ENCODE measurements at places on chromosomes 12 and 14.

GRCh38 chr12:83859021-83859420, 1053.6 kb downstream of the SLC6A15 start:
- DNase-seq = no peak

- no peak for DNase-seq
Measured at GRCh38 chr12:51886021-51886710, 1.7 kb upstream of the ANKRD33 start.

DNA sequence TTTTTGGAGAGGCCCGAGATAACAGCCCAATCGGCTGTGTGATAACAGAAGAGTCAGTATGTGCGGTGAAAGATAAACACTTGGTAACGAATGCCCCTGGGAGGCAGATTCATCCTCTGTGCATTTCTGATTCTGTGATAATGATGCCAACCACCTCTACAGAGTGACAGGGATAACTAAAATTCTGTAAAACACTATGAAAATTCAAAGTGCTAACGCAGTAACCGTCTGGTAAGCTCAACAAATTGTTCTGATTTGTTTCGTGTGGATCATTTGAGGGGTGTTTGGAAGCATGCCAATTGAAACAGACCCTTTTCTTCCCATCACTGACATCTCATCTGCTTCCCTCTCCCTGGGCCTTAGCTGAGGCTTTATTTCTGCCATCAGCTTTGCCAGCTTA, 76.3 kb downstream of the ESR2 start:
- DNase-seq = no peak

DNA sequence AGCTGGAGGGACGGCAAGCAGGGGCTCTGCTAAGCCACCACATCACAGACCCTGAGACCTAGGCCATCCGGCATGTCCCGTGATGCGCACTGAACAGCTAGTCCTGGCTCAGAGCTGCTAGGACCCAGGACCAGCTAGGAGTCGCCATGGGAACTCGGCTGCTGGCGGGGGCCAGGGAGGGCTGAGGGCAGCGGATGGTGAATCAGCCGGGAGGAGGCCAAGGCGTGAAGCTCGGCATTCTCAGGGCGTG, 5.1 kb downstream of the AHNAK2 start:
- DNase-seq = no peak

GRCh38 chr12:120101617-120102016, 14.9 kb downstream of the RAB35 start:
- DNase-seq = no peak

DNA sequence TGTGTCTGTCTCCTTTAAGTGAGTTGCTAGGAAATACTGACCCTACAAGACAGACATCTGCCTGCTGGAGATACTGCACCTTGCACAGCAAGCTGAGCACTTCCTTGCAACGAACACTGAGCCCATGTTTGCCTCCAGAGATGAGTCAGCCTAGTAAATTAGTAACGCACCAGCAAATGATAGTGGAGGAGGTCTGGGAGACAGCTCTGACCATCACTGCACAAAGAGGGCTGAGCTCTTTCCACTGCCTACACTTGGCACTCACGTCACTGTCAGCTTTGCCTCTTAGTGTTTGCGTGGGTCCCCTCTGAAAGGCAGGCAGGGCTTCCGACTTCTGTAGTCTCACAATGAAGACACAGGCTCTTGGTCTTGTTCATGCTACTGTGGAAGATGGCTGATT, 109.0 kb downstream of the APAF1 start:
- no peak for DNase-seq

DNA sequence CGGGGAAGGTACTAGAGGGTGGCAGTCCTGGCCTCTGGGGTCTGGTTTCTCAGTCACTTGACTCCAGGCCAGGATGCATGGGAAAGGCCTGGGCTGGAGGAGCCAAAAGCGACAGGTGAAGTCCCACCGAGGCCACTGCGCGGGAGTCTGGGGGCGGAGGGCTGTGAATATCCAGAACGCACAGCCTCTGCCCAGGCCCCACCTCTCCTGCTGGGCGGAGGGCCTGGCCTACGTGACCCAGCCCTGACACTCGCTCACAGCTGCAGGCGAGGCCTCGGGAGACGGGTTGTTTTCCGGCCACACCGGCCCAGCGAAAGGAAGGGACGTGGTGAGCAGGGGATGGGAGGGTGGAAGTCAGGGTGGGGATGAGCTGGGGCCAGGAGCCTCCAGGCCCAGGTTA, 91.2 kb downstream of the RFLNA start:
- no peak for DNase-seq

GRCh38 chr12:108668063-108668462, 34.4 kb upstream of the SELPLG start:
- DNase-seq = no peak

DNA sequence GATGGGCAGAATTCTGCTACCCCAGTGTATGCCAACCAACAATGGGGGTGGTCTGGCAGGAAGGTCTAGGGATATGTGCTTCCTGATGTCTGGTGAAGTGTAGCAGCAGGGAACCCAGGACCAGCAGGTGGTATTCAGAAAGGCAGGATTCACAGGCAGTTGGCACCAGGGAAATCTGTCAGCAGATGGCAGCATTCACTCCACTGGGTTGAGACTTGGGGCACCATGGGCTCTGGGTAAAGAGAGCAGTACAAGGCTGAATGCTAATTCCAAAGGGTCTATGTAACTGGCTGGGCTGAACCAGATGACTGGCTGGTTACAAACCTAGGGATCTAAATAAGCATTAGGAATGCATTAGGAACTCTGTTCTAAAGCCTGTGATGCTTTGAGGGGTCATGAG, 466.9 kb upstream of the STXBP6 start:
- DNase-seq = no peak

GRCh38 chr12:27332407-27332713, 276 bp upstream of the BMAL2 start:
- no peak for DNase-seq

- DNase-seq = no peak
Measured at GRCh38 chr14:33186656-33187055, 248.0 kb downstream of the NPAS3 start.

DNA sequence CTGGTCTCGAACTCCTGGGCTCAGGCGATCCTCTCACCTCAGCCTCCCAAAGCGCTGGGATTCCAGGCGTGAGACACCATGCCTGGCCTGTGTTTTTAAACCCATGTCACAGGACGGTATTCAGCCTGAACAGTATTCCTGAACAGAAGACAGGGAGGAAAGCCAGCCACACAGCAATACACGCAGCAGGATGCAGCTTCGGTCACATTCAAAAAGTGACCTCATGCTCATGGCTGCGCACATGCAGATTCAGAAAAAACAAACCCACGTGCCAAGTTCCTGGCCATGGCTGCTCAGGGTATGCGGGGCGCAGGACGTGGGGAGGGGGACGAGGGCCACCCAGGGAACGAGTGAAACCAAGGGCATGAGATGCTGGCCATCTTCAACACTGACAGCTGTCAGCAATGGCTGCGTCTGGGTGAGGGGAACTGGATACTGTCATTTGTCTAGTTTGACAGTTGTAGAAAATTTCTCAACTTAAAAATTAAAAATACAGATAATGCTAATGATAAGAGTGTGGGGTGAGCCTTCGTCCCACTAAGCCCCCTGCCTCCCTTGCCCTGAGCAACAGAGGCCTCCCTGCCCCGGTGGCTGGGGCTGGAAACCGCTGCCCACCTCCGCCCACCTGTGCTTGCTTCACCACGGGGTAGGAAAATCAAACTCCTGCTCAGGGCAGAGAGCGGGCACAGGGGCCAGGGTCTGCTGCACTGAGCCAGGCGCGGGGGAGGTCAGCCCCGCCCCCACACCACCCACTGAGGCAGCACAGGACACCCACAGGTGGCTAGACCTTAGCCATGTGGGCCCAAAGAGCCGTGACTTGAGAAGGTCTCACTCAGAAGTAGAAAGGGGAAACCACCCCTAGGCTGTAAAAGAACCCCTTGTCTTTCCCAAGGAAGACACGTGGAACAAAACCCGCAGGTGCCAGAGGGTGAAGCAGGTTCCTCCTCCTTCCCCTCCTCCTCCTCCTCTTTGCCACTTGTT, 84.2 kb downstream of the SCARB1 start:
- DNase-seq = no peak

DNA sequence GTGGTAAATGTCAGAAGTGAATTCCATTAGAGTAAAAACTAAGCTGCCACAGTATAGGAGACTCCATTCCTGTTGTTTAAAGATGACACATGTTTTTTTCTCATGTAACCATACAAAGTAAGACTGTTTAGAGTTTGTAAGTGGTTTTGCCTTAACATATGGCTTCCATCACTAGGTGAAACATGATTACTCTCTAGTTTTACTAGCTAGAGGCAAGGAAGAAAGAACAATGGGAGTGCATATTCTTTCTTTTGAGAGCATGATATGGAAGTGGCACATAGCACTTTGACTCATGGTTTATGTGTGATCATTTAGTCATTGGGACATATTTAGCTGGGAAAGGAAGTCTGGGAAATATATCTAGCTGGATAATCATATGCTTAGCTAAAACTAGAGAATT, 7.7 kb downstream of the ATF7IP start:
- DNase-seq = no peak

GRCh38 chr14:33390335-33390734, 451.7 kb downstream of the NPAS3 start:
- DNase-seq = no peak

GRCh38 chr12:13154831-13155230, 41.7 kb upstream of the EMP1 start:
- DNase-seq = no peak

GRCh38 chr14:93893661-93894261, 33.4 kb upstream of the FAM181A start:
- no peak for DNase-seq

- no peak for DNase-seq
Measured at GRCh38 chr12:63995512-63995911, 151.0 kb downstream of the SRGAP1 start.

DNA sequence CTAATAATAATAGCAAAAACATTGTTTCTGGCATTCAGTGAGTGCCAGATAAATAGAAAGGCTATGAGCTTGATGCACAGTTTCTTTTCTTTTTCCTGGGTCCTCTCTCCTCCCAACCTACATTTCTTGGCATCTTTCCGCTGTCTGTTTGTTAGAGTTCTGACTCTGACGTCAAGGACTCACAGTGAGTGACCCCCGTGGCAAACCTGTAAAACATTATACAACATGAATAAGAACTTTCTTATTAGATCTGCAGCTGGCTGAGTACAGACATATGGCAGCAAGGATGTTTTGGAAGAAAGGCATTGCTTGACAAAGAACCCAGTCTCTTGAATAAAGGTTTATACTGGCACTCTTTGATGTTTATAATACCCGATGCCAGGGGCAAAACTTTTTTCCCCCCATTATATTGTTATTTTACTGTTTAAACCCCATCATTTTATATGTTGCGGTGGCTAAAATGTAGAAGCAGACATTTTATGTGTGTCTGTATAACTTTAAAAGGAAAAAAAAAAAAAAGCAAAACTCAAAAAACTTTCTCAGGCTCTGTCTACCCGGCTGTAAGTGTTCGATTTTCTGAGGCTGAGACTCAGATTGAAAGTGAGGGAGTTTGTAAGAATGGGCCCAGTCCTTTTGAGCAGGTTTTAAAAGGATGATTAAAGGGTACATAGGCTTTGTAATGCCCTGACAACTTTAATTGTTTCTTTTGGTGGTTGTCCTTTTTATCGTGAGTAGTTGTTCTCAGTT, 159.3 kb downstream of the PDE3A start:
- no peak for DNase-seq

DNA sequence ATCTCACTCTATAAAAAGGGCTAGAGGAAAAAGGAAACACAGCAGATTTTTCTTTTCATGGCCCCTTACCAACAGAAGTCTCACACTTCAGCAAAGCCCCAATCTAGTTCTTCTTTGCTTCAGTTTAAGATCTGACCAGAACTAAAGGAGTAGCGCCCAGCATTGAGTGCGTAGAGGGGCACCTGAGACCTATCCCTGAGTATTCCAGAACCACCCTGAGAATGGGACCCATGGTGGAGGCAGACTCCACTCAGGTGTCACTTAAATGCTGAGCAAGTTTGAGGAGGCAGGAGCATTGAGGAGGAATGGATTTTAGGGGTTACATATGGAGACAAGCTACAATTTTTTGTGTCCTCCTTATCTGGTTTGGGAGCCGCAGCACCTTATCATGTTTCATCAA, 1.8 kb upstream of the HOXC11 start:
- DNase-seq = no peak

GRCh38 chr12:54409267-54409666, 9.8 kb downstream of the ITGA5 start:
- no peak for DNase-seq

GRCh38 chr12:116157845-116158267, 119.6 kb downstream of the MED13L start:
- no peak for DNase-seq

DNA sequence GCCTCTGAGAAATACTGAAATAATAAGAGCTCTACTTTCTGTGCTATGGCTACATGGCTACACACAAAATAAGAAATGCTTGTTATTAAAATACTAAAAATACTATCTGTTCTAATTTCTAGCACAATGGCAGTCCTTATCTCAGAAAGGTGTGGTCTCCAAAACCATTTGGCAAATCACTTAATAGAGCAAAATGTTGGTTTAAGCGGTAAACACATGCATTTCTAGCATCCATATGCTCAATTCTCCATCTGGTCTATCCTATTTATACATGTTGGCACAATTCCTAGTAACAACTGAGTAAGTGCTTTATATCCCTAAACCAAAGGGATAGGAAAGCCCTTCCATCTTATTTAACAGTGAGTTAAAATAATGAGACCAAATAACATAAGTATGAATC, 107.0 kb downstream of the PAPLN start:
- no peak for DNase-seq

GRCh38 chr12:116999066-116999465, 88.3 kb downstream of the FBXW8 start:
- DNase-seq = no peak

DNA sequence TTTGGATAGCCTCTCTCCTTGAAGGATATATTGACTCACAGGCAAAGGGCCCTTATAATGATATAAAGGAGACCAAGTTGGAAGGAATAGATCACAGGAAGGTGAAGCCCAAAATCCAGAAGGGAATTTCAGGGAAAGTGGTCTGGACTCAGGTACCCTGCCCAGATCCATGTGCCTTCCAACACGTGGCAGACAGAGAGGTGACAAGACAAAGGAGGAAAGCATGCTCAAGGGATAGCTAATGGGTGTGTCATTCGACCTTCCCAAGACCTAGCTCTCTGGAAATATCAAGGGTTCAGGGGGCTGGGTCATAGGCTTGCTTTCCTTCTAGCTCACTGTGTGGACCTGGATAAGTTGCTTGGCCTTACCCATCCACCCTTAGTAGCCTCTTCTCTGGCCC, 214.3 kb downstream of the ZFP36L1 start:
- DNase-seq = no peak

DNA sequence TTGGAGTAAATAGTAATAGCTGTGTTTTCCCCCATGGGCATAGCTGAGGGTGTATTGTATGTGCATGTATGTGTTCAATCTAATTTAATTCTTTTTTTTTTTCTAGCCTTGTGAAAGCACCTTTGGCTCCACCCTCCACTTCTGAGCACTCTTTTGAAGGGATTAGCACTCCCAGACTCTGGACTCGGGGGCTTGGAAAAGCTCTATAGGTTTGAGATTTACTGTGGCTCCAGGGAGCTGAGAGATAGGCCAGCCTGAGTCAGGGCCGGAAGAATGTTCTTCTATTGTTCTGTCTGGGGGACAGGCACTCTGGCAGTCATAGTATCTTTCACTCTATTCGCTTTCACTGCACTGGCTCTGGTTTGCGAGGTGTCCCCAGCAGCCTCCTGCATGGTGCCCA, 540.0 kb upstream of the TBX3 start:
- no peak for DNase-seq

GRCh38 chr14:59140106-59140843, 48.2 kb upstream of the DAAM1 start:
- DNase-seq = no peak

GRCh38 chr14:34052658-34053014, 101.8 kb upstream of the EGLN3 start:
- DNase-seq = no peak

Data from stimulated activated CD4-positive, alpha-beta T cell treated with anti-CD3 and anti-CD28 coated beads, TNF-alpha, amount 100 ng/mL, for 1 hour (primary cell).